Brain pericyte (primary cell): ENCODE measurements at places on chromosomes 12 and 14.

GRCh38 chr12:40794087-40794486 is 101.8 kb downstream of the CNTN1 start:
- no peak for DNase-seq

DNA sequence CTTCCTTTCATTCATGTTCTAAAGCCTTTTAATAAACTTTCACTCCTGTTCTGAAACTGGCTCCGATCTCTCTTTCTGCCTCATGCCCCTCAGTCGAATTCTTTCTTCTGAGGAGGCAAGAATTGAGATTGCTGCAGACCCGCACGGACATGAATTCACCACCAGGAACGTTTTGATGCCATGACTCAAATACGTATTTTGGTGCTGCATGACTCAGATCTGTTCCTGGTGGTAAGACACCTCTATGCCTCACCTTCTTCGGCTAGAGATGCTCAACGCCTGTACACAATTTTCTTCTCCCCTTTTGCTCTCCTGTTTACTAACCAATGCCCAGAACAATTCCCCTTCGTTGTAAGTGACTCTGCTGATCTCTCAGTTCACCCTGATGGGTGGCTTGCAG is 52.0 kb upstream of the RIMBP2 start:
- DNase-seq = no peak

GRCh38 chr12:7915661-7916403 is 20.2 kb downstream of the SLC2A3 start:
- DNase-seq = no peak

DNA sequence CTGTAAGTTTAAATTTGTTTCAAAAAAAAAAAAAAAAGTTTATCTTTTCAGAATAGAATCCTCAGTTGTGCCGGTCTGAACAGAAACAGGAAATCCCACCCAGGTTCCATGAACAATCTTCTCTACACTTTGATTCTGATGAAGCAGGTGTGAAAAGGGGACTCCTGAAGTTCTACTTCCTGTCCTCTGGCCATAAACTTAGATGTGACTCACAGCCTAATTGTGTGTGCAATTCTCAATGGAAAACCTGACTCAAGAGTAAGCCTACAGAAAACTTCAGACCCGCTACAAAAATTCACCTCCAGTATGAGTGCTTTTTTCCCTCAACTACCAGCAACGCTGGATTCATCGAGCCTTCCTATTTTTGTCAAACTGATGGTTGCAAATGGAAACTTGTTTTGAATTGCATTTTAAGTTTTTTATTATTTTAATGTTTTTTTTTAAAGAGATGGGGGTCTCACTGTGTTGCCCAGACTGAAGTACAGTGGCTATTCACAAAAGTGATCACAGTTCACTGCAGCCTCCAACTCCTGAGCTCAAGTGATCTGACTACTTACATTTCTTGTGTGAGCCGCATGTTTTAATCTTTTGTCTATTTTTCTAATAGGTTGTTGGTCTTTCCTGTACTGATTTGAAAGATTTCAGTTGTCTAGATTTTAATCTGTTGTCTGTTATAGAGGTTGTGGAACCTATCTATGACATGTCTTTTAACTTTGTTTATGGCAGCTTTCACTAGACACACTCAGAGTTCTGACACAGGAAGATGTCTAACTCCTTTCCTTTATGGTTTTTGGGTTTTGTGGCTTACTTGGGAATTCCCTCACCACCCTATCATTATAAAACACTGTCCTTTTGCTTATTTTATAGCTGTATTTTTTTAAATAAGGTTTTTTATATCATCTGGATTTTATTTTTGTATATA is 37.6 kb downstream of the ATG14 start:
- DNase-seq = no peak

DNA sequence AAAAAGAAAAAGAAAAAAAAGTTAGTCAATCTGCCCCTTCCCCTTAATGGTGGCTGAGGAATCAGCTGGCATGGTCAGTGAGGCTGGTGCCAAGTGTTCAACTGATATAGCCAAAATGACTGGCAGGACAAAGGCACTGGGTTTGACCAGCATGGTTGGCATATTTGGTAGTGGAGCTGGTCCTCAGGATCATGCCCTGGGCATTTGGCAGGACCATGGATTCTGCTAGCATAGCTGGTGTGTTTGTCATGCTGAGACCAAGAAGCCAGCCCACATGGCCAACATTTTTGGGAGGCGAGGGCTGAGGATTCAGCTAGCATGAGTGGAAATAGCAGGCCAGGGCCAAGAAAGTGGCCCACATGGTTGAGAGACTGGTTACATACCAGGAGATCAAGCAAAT is 136.5 kb downstream of the FBXL14 start:
- DNase-seq = no peak

DNA sequence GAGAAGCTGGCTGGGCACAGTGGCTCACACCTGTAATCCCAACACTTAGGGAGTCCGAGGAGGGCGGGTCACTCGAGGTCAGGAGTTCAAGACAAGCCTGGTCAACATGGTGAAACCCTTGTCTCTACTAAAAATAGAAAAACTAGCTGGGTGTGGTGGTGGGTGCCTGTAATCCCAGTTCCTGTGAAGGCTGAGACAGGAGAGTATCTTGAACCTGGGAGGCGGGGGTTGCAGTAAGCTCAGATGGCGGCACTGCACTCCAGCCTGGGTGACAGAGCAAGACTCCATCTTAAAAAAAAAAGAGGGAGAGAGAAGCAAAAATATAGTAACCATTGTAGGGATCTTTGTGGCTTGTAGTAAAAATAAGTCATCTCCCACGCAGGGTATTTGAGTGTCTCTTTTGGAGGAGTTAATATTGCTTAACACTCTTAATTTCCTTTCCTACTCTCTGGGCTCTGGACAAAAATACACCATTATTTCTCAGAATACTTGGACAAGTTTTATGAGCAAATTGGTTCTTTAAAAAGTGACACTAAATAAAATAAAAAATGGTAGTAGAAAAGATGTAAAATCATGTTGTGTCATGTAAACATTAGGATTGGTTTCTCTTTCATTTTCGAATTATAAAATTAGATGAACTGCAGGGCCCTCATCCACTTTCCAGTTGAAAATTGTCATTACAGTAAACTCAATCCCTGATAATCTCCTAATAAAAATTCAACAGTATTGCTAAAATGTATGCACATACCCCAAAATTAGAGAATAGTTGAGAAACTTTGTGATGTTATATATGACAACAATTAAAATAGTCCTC is 61.1 kb upstream of the C12orf71 start:
- no peak for DNase-seq

DNA sequence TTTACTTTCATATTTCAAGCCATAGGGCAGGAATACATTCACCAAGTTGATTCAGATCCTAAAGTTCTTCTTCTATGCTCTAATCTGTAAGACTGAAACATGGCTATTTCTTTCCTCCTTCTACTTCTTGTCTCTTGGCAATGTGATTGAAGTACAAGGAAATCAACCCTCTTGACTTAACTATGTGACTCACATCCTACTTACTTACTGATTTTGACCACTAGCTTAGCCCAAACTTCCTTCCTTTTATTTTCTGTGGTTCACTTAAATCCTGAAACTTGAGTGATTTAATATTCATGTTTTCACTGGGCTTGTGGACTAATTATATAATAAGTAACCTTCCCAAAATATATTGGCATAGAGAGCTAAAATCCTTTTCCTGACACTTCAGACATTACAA is 111.2 kb upstream of the NOVA1 start:
- DNase-seq = no peak

GRCh38 chr12:69821032-69821455 is 4.0 kb upstream of the MYRFL start:
- DNase-seq = no peak

- no peak for DNase-seq
These were observed 852 bp downstream of the COX16 start for GRCh38 chr14:70358631-70359030.

- no peak for DNase-seq
These were observed 782.1 kb upstream of the TBX3 start for GRCh38 chr12:115466076-115466475.
